ENCODE measurements at places on chromosomes 1 and 21.

DNA sequence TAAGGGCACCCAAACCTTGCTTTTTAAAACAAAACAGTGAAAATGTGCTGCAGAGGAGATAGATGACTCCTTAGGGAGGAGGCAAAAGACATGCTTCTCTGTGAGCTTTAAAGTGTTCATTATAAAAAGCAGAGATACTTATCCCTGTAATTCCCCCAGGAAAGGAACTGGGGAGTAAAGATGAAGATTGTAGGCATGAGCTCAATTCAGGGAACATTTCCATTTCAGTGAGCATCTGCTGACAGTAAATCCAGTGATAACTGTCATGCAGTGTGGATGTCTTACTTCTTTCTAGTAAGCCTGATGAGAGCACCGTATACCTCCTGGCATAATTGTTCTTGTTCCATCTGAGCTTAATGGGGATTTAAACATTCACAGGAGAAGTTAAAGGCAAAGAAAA is 1296.5 kb downstream of the MRPL39 start:
- no peak for DNase-seq

DNA sequence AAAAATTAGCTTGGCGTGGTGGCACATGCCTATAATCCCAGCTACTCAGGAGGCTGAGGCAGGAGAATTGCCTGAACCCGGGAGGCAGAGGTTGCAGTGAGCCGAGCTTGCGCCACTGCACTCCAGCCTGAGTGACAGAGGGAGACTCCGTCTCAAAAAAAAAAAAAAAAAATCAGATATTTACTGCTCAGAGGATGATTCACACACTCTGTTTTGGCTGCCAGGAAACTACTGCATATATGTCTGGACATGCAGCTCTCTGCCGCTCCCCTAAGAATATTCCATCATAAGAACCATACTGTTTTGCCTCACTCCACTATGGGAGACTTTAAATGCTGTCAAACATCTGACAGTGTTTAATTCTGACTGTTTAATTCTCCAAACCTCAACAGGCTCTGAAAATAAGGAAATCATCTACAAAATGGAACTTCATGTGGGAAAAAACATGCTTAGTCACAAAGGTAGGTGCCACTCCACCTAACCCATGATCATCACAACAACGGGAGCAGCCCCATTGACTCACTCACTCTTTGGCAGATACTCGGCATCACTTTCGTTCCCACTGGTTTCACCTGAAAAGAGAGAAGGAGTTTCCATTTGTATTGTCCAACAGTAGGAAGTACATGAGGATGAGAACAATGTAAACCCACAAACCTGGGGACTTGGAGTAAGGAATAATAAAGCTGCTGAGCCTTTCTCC is 29.3 kb upstream of the BCAS2 start:
- no peak for DNase-seq

DNA sequence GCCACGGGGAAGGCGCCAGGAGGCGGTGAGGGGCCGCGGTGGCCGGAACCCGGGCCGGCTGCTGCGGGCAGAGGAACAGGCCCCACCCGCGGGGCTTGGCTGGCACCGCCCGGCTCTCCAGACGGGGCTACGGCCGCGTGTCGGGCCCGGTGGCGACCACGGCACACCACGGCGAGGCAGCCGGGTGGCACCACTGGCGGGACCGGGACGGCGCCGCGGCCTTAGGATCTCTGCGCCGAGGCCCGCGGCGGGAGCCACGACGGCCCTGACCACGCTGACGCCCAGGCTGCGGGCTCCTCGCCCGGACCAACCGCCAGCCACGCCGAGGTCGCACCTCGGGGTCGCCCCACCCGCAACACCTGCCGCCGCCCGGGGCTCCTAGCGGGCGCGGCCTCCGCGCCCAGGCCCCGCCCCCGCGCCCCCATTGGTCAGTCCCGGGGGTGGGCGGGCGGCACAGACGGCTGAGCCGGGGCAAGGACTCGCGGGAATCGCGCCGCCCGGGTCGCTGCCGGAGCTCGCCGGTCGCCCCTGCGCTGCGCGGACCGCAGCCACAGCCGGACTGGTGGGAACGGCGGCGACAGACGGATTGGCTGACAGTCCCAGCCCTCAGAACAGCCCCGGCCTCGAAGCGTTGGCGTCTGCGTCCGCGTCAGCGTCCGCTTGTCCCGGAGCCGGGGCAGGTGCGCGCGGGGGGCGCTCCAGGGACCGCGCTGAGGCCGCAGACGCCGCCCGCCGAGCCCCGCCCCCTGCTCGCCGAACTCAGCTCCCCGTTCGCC is at the start of gene BMP8A:
Gene BMP8A, plus strand, starts transcription at position 491 of the 776 bp plus-strand sequence. CDS start 356 bp downstream, outside the sequence.
- peak; percentile 76 for DNase-seq

GRCh38 chr1:52590266-52590665 is 11.9 kb upstream of the GPX7 start:
- DNase-seq, result no peak

DNA sequence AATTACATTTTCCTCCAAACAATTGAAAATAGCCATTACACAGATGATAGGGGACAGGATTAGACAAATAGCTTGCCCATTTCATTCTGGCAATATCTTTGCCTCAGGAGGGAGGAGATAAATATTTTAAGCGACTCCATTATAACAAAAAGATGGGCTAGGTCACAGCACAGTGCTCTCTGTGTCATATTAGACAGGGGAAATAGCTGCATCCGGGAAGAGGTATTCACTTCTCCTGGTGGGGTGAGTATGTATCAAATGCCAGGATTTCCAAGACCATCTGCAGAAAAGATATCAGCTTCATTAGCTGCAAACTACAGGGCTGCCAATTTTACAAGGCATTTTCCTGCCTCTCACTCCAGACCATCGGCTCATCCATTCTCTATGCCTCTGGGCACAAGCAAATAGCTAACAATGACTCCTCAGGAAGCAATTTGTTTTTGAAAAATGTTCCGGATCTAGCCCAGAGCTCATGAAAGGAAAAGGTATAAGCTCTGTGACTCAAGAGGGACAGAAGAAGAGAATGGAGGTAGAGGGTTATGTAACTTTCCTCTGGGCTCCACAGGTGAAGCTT is 41.9 kb upstream of the ANGPTL7 start:
- DNase-seq, result no peak

GRCh38 chr1:214566158-214567104 is 15.0 kb upstream of the PTPN14 start:
- no peak for DNase-seq

- DNase-seq, result no peak
Measured at GRCh38 chr1:245869847-245870246, 637.2 kb downstream of the SMYD3 start.

- no peak for DNase-seq
Measured at GRCh38 chr1:24289937-24290595, 29.1 kb upstream of the GRHL3 start.

DNA sequence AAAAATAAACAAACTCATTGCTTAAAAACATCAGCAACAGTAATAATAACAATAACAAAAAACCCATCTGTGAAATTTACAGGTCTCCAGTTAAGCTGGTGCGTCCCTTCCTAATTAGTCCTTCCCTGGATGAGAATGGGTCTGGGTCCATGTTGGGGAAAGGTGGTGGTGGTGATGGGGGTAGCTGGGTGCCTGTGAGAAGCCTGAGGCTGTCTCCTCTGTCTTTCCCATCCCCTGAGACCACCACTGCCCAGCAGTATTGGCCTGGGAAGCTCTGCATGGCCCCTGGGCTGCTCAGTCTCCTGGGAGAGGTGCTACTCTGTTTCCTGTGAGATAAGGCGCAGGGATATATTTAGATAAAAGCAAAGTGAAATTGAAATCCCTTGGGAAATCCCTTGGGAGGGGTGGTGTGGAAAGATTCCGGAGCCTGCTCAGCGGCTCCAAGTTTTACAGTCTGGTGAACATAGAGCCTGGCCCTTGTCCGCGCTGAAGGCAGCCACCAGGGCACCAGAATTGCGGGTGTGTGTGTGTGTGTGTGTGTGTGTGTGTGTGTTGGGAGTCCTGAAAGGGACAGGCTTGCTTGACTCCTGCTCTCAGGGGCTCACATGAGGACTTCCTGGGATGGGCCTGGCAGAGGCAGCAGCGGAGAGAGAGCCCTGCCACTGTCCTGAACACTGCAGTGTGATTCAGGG is 150.2 kb downstream of the FOXD2 start:
- DNase-seq, result no peak

DNA sequence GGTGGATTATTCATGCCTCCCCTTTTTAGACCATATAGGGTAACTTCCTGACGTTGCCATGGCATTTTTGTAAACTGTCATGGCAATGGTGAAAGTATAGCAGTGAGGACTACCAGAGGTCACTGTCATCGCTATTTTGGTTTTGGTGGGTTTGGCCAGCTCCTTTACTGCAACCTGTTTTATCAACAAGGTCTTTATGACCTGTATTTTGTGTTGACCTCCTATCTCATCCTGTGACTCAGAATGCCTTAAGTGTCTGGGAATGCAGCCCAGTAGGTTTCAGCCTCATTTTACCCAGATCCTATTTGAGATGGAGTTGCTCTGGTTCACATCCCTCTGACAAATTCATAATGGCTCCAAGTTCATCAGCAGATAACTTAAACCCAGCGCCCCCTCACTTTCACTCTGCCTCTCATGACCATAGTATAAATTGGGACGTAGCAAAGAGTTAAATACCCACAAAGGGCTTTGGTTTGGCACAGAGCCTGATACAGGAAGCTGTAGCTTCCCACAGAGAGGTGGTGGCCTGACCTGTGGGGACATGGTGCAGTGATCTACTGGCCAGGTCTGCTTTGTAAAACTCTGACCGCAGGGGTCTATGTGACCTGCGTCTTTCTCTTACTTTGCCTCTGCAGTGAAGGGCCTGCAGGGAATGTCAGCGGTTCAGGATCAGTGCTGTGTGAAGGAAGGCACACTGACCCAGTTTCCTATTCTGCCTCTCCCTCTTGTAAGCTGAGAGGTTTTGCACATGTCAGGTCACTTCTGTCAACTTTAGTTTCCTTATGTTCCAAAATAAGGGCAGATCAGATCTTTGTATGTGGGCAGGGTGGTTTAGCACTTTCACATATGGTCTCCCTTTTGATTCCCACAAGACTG is 78.1 kb upstream of the ZNF644 start:
- peak; percentile 23 for DNase-seq

- no peak for DNase-seq
Measured at GRCh38 chr21:44706706-44707581, 4.4 kb downstream of the TSPEAR start.

GRCh38 chr1:180922631-180923015 is 9.9 kb downstream of the KIAA1614 start:
- DNase-seq, result no peak

GRCh38 chr21:26451081-26451740 is 121.9 kb downstream of the CYYR1 start:
- no peak for DNase-seq

DNA sequence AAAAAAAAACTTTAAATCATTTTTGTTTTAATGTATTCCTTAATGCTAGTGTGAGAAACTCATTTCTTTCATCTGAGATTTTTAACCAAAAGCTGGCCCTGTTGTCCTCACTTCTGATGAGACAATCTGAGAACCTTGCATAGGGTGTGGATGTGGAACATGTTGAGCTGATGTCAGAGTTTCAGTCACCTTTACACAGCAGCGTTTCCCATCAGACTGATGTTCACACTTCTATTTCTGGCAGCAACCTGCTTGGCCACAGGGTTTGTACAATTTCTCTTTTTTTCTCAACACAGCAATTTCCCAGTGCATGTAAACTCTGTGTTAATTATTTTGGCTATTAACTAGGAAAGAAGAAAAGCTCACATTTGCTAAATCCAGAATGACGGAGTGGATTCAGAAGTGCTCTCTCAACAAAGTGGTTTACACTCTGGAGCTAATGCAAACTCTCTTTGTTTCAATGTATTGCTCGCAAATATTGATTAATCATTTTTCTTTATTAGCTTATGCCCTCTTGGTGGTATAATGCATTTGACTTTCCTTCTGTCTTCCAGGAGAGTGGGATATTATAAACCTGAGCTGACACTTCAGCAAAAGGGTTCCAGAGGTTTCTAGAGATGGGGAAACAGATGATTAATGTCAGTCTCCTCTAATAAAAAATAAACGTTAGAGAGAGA is 70.5 kb upstream of the HSPA13 start:
- no peak for DNase-seq

GRCh38 chr1:92879316-92879968 is 47.6 kb downstream of the RPL5 start:
- no peak for DNase-seq

- no peak for DNase-seq
Measured at GRCh38 chr1:104121271-104121670, 371.6 kb downstream of the AMY1C start.

DNA sequence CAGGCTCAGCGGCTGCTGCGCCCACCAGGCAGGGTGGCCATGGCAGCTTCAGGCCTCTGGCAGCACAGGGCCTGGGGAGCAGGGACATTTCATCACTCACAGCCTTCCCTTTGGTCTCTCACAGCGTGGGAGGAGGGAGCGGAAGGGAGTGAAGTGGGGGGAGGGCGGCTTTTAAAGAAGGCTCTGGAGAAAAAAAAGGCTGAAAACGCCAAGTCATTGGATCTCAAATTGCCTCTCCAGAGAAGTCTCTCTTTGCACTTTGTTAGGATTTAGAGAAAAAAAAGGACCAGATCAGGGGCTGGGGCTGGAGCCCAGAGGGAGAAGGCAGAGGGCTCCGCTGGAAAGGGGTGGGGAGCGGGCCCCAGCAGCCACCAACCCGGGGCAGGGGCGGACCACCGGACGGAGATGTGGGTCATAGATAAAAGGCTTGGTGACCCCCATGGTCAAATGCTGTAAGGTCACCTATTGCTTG is 209.9 kb downstream of the GRIK3 start:
- DNase-seq, result peak; percentile 5

DNA sequence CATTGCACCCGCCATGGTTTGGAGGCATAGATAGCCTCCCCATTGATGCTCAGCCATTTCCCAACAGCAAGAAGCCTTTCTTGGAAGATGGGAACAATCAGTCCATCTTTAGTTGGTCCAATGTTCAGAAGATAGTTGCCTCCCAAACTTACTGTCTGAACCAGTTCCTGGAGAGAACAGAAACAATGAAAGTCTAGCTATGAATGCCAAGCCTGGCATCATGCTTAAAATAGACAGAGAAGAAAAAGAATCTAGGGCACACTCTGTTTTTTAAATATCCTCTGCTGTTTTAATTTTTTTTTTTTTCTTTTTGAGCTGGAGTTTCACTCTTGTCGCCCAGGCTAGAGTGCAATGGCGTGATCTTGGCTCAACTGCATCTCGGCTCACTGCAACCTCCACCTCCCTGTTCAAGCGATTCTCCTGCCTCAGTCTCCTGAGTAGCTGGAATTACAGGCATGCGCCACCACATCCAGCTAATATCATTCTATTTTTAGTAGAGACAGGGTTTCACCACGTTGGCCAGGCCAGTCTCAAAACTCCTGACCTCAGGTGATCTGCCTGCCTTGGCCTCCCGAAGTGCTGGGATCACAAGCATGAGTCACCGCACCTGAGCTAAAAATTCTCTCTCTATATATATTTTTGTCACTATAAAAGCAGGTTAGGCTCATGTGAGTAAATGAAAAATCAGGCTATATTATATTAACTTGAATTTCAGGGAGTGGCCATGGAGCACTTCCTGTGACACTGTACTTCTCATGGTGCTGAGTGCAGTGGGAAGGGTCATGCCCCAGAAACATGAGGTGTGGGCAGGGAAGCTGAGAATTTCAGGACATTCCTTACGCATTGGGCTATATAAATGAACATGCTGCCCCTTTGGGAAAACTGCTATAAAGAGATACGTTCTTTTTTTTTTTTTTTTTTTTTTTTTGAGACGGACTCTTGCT is 19.1 kb downstream of the FUCA1 start:
- no peak for DNase-seq

GRCh38 chr1:53420341-53420740 is 38.9 kb upstream of the DMRTB1 start:
- DNase-seq, result no peak

GRCh38 chr1:154176337-154176736 is 15.6 kb downstream of the TPM3 start:
- peak; percentile 61 for DNase-seq

GRCh38 chr1:160371346-160371631 is 4.4 kb downstream of the NHLH1 start:
- DNase-seq, result no peak

Data from hematopoietic multipotent progenitor cell treated with erythropoietin and hydrocortisone succinate and interleukin-3 and kit ligand, for 6 days (in vitro differentiated cells).